ENCODE measurements at places on chromosomes 11 and 22.
A peak's percentile ranks its signal among the peaks of the same experiment; 100 is the strongest.

- DNase-seq: no peak
Measured at GRCh38 chr11:31366795-31367194, 2.7 kb downstream of the DCDC1 start.

DNA sequence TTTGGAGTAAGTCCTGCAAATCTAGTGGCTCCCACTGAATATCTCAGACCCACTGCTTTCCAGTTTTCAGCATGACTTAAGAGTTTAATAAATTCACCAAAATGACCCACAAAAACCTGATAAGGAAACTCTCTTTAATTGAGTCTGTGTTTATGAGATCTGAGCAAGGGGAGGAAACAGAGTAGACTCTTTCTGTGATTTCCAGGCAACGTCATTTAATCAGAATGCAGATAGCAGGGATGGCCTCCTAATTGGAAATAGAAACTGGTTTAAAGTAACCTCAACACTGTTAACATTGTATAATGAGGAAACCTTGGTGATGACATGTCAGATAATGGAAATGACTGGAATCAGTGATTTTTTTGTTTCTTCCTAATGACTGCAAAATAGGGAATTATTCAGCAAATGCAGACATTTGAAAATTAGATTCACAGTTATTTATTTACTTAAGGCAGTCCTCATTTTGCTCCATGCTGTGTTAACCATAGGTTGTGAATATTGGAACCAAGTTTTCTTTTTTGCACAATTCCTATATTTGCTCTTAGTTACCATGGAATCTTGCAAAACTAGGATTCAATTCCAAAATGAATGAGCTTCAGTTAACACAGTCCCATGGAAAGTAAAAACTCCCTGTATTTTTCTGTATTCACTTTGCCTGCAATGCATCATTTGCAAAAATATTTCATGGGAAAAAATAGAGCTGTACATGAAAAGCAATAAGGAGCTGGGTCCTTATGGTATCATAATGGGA lies 1324.5 kb downstream of the LRRC4C start:
- DNase-seq: peak; percentile 8

DNA sequence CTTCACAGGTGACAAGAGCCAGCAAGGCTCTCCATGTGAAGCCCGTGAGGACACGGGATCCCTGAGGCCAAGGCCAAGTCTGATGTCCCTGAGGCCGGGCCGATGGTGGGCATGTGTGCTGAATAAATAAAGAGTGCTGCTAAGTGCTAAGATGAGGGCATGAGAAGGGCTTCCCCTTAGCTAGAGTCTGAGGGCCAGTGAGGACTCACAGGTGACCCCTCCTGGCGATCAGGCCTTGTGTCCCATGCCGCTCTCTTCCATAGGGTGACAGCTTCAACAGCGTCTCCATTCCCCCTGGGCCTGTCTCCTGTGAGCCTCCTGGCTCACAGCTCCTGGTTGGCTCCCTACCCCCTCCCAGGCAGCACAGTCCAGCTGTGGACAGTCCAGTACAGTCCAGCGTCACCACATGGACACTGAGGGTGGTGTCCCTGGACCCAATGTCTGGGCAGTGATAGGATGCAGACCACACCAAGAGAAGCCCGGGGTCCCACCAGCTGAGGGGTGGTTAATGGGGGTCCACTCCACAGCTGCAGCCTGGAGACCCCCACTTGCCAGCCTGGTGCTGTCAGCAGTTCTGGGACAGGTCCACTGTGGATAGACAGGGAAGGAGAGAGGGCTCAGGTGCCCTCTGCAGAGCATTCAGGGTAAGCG lies 1033.2 kb downstream of the TBC1D22A start:
- no peak for DNase-seq

DNA sequence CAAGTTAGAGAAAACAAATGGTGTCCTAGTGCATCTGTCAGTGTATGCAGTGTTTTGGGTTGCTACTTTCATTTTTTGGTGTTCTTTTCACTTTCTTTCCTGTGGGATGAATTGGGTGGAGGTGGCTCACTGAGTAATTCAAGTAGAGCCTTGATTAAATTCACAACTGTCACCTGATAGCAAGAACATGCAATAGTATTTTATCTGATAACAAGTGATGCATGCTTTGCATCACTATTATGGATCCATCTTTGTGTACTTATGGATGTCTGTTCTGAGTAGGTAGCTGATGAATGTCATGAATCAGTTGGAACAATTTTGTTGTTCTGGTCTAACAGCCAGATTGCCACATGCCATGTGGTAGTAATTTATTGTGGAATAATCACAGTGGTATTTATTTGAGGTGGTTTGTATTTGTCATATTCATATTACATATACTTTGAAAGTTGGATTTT lies 87.5 kb downstream of the DDX10 start:
- no peak for DNase-seq

GRCh38 chr22:29087012-29087411 lies 14.2 kb downstream of the KREMEN1 start:
- DNase-seq: no peak

- DNase-seq: no peak
Measured at GRCh38 chr11:123905826-123906225, 3.9 kb downstream of the OR8D4 start.

GRCh38 chr11:67468056-67468455 lies 995 bp downstream of the TMEM134 start:
- DNase-seq: peak; percentile 19

GRCh38 chr11:58573451-58574104 lies 2.1 kb downstream of the LPXN start:
- no peak for DNase-seq

DNA sequence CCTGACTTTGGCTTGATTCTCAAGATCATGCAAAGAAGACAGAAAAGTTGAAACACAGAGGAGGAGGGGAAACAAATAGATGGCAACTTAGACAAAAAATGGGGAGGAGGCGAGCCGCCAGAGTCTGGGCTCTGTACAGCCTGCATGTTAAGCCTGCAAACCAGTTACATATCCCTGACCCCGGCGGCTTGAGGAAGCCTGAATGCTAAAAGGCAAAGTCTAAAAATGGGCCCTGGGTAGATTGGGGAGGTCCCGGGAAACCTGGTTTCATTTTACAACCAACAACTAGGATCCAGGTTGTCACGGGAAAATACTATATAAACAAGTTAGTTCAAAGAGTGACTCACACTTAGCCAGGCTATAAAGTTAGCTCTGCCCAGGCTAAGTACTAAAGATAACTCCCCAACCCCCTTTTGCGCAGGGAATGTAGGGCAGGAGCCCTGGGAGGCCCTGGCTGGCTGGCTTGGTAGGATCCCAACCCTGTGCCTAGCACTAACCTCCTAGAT lies 18.8 kb upstream of the ZBTB16 start:
- no peak for DNase-seq

DNA sequence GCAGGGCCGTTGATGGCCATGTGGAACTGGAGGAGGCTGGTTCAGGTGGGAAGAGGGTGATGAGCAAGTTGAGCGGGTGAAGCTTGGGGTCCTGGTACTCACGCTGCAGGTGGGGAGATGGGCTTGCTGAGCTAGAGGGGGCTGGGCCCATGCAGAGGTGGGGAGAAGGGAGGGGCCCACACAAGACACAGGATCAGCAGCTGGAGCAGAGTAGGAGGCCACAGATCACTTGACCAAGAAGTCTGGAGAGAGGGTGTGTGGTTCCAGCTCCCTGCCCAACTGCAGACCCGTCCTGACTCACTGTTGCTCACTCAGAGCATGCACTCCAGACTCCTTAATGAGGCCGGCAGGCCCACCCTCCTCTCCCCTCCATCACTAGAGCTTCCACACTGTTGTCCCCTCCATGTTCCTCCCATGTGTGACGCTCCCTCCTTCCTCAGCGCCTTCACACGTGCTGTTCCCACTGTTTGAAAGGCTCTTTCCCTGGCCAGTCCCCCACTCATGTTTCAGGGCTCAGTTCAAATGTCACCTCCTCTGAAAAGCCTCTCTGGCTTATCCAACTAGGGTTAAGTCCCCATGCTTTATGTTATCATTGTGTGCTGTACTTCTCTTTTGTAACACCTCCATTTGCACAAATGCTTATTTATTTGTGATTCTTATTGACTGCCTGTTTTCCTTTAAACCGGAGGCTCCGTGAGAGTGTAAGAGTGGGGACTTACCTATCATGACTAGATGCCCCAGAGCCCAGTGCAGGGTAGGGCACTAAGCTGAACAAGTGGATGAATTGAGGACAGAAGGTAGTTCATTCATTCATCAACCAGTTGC lies 2.3 kb downstream of the CCDC86 start:
- DNase-seq: no peak

- DNase-seq: no peak
Measured at GRCh38 chr11:28976801-28977145, 868.6 kb downstream of the METTL15 start.

DNA sequence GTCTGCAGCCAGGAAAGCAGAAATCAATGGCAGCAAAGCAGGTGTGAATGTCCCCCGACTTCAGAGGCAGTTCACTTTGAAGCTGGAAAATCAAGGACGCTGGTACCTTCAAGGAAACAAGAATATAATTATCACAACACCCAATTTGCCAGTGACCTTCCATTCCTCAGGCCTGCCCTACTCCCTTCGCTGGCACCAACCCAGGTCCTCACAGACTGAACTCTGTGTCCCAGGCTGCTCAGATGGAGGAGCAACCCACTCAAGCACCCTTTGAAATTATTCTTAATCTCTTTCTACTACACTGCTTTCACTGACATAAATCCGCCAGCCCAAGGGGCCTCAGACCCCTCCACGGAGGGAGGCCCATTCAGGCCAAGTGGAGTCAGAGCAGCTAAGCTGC lies 64.7 kb upstream of the WT1 start:
- DNase-seq: no peak

- DNase-seq: no peak
Measured at GRCh38 chr11:40877256-40877655, 582.2 kb downstream of the LRRC4C start.
